ENCODE measurements at places on chromosomes 3 and 15.

- no peak for DNase-seq
These were observed 193.7 kb upstream of the BHLHE40 start for GRCh38 chr3:4785551-4785950.

DNA sequence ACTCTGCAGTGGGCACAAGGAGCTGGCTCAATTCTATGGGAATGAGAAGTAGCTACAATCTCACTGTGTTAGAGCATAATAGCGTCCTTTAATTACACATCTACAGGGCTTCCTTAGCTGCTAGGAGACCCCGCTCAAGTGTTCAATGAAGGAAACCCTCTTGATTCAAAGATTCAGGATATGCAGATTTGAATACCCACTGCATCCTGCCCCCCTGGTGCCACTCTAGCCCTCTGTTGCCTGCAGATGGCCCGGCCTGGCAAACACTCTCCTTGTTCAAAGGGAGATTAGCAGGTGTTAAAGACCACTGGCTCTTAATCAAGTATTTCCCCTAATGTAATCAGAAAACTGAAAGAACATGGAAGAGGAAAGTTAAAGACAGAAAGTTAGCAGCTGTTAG lies 356.6 kb downstream of the VGLL3 start:
- no peak for DNase-seq

DNA sequence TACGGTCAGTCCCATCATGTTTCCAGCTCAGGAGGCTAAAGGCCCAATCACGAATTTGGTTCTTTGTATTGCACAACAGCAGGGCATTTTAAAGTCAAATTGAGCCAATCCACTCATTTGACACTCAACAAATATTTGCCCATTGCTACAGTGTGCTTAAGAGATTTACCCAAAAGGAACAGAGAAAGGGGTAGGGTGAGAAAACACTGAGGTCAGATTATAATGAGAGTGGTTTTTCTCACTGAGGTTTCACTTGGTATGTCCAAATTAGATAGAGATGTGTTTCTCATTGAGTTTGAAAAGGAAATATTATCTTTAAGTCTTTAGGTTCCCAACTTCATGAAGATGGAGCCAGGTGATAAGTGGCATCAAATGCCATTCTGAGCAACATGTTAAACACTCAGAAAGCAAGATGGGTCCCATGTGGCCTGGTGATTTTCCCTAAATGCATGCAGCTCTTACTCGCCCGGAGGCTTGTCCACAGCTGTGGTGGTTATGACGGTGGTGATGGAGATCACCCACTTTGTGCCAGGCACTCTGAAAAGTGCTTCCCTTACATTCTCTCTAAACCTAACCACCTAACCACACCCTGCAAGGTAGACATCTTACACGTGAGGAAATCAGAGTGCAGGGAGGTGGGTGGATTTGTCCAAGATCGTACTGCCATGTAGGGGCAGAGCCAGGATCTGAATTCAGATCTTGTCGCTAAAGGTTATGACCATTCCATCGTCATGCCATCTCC lies 31.2 kb upstream of the USP3 start:
- no peak for DNase-seq

DNA sequence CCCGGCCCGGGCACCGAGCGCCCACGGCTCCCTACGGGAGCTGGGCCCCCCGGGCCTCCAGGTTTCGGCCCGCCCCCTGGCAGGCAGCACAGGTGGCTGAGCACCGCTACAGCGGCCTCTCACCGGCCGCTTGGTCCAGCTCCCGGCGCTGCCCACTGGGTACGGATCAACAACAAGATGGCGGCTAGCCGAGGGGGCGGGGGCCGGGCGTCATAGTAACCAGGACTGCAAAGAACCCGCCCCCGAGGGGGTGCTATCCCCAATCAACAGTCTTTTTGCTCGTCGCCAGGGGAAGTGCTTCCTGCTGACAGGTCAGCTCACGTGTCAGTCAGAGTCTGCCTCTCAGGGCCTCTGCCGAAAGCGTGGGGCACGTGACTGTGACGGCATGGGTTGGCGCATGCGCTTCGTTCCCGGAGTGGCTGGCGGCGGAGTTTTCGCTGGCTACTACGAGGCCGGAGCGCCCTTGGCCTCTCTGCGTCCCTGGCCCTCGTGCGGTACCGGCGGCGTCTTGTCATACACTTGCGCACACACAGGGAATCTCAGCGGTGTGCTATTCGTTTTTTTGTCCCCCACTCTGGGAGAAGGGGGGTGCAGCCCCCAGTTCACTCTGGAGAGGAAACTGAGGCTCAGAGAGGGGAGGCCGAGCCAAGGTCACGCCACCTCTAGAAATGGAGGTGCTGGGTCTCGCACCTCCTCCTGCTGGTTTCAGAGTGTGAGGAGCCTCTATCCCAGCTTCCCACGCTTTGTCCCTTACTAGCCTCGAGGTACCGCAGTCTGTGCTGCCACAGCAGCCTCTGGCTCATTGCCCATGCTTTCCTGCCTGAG lies at the start of gene IP6K1:
Gene IP6K1, minus strand, starts transcription at position 186 of the 825 bp plus-strand sequence. CDS start 38,502 bp downstream, outside the sequence.
- DNase-seq: peak; percentile 100

DNA sequence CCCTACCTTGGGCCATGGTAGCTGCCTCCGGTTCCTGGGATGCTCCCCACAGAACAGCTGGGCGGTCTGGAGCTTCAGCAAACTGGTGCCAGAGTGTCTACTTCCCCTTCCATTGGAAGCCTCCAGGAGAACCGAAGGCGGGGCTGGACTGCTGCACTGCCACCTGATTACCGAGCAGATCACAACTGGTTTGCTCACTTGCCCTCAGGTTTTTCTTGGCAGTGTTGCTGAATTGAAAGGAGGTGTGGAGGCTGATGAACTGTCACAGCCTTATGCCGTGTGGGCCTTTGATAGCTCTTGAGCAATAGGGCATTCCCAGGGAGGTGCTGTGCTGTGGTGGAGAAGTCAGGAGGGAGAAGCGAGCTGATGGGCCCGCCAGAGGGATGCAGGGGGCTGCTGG lies at the start of gene TGM5:
Gene TGM5, minus strand, starts transcription at position 95 of the 400 bp plus-strand sequence. Its CDS starts 79 bp downstream, at position 16.
- peak; percentile 94 for DNase-seq

DNA sequence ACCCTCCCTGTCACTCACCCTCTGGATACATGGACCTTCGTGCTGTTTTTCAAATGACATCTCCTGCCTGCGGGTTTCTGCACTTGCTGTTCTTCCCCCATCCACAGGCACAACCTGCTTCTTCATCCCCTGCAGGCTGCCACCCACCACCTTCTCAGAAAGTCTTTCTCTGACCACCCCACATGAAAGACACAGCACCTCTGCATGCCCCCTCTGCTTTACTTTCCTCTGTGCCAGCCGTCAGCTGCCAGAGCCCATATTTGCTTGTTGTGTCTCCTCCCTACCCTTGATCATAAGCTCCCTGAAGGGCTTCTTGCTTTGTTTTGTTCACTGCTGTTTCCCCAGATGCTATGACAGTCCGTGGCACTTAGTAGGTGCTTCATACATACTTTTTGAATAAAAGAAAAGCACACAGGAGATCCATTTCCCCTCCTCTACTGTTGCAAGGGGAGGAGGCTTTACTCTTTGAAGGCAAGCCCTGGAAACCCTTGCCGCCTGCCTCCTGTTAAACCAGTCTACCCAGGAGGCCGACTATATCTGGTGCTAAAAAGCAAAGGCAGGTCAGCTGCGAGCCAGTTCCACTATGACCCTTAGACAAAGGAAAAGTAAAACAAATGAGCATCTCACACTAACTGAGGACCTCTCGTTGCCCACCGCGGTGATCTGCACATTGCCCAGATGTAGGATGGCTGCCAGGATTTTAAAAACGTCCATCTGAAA lies 31.9 kb downstream of the MYO5C start:
- DNase-seq: no peak

DNA sequence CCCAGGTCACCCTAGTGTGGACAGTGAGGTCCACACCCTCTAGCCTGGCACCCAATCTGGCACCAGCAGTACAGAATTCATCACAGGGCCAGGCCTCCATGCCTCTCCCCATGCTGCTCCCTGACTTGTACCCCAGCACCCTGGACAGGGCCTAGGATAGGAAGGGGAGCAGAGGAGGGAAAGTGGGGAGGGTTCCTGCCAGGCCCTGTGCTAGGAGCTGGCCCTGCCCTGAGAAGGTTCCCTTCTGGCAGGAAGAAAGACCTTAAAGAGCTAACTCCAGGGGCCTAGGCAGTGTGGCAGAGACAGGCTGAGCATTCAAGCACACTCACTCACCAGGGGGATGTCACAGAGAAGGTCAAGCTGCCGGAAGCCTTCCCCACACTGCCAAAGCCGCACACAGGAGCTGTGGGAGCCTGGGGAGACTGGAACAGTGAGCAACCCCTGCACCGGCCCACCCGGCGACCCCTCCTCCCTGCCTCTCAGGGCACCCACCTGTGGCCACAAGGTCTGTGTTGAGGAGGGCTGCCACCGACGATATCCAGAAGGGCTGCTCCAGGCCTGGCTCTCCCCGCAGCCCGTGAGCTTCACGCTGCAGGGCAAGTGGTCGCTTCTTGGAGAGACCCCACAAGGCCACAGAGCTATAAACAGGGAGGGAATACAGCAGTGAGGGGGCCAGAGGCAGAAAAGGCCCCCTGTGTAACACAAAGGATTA lies 7.4 kb downstream of the RRP9 start:
- no peak for DNase-seq

GRCh38 chr15:52255008-52255407 lies 40.6 kb downstream of the MYO5C start:
- peak; percentile 65 for DNase-seq

DNA sequence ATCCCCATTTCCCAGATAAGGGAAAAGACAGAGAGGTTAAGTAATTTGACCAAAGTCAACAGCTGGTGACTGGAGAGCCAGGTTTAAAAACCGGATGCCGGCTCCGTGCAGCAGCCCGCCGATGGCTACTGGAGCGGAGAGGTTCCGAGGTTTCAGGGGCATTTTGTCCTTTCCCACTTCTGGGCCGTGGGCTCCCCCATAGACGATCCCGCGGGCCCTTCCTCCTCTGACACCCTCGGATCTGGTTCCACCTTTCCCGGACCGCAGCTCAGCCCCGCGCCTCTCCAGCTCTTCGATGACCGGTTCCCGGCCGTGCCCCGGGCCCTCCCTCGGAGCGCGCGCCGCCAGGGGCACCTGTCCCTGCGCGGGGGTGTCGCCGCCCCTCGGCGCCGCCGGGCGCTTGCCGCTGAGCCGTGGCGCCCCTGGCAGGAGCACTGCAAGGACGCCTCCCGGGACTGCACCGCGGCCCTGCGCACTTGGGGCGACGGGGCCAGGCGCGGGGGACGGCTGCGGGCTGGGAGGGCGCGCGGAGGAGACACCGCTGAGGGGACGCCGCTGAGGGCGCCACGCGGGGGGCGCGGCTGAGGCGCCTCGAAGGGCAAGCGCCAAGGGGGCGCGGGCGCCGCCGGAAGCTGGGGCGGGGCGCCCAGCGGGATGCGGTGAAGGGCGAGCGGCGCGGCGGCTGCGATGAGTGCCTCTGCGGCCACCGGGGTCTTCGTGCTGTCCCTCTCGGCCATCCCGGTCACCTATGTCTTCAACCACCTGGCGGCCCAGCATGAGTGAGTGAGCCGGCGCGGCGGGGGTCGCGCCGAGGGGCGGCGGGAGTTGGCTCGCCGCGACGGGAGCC lies at the start of gene TM6SF1:
Gene TM6SF1, plus strand, starts transcription at position 652 of the 847 bp plus-strand sequence. Its CDS starts 36 bp downstream, at position 688.
- DNase-seq: no peak

- DNase-seq: no peak
These were observed 1039.8 kb upstream of the SEMA6D start for GRCh38 chr15:46677491-46677890.

- no peak for DNase-seq
These were observed 6.7 kb upstream of the PSTPIP1 start for GRCh38 chr15:76987896-76988860.

DNA sequence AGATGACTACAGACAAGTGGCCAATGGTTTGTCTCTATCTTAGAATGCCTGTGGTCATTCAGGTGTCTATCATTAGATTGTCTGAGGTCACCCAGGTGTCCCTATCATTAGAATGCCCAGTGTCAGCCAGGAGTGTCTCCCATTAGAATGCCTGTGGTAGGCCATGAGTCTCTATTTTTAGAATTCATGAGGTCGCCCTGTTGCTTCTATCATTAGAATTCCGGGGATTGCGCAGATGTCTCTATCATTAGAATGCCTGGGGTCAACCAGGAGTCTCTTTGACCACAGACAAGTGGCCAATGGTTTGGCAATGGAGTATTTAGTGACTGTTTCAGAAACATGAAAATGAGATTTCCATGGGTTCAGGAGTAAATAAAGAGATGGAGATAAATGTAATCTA lies 7.6 kb downstream of the RTP2 start:
- DNase-seq: no peak

DNA sequence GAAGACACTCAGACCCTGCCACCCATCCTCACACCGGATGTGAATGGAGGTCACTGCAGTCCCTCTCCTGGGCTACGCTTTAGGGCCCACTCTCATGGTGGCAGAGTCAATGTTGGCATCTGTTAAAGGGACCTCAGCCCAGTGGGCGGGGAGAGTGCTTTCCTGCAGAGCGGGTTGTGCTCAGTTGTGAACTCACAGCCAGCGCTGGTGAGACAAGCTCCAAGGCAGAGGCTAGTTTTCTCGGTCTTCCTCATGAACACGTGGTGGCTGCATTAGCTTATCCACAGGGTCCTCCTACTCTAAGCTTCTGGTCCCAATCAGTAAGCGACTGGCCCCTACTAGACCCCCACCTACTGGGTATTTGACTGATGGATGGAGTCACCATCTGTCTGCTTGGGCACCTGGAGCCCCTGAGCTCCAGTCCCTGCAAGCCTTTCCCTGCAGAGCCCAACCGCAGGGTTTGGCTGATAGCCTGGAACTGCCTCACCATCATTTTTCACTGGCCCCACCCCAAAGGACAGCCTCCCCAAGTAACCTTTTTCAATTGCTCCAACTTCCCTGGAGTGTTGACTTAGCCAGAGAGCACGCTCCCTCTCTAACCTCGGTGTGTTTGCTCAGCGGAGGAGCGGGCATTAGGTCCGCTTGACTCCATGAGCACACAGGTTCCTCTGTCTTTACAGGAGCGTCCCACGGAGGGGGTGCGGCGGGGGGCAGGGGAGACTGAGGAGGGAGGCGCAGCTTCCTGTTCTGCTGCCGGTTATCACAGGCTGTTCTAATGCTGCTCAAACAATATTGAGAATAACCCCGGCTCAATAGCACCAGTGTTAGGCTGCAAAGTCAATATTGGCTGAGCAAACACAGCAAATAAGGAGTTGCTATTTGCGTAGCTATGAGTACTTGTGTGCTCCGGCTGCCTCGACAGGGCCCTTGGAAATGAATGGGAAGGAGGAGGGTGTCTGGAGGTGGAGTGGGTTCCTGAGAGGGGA lies 141.7 kb downstream of the RPLP1 start:
- peak; percentile 80 for DNase-seq

GRCh38 chr3:25086721-25087120 lies 341.3 kb upstream of the RARB start:
- DNase-seq: no peak

Data from epithelial cell of esophagus (primary cell).